ENCODE measurements at places on chromosomes 3 and 15. TPM values are rescaled to one million over a fixed set of nuclear protein-coding genes. Genes with fewer than 3 reads are reported as not detected.

DNA sequence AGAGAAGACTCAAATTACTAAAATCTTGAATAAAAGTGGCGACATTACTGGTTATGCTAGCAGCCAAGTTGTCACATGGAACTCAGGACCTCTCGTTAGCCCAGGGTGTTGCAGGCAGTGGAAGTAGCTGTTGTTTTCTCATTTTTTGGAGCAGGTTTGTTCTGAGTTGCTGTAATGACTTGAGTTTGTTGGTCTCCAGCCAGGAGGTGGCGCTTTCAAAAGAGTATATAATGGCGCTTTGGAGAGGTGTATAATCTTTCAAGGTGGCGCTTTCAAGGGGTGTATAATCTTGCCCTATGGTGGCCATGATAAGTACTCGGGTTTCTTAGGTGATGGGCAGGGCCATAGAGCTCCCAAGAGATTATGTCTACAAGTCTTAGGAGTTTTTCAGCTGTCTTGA lies 632.7 kb downstream of the NTRK3 start:
- H3K4me1 ChIP-seq, result no peaks in the 10 kb centered on the region
- no peaks in the 10 kb centered on the region for H3K36me3 ChIP-seq
- no peak for DNase-seq

GRCh38 chr3:48623851-48624547 lies 2.4 kb upstream of the TMEM89 start:
- peaks cover 8% of the 10 kb centered on the region for H3K4me1 ChIP-seq
- no peaks in the 10 kb centered on the region for H3K27me3 ChIP-seq
- peak overlapping the region; percentile 64 for H3K27ac ChIP-seq
- H3K36me3 ChIP-seq, result peaks cover 4% of the 10 kb centered on the region
- peak; percentile 31 for DNase-seq

- H3K27me3 ChIP-seq, result no peaks in the 10 kb centered on the region
- H3K27ac ChIP-seq, result no peak overlapping the region
- no peak overlapping the region for H3K4me3 ChIP-seq
- H3K4me1 ChIP-seq, result no peaks in the 10 kb centered on the region
- no peaks in the 10 kb centered on the region for H3K36me3 ChIP-seq
- no peak for DNase-seq
Observed at GRCh38 chr15:48603922-48604321, 41.6 kb downstream of the FBN1 start.

Gene ZIC1
- not detected for total RNA-seq

Gene APEH
- 108 TPM for total RNA-seq

DNA sequence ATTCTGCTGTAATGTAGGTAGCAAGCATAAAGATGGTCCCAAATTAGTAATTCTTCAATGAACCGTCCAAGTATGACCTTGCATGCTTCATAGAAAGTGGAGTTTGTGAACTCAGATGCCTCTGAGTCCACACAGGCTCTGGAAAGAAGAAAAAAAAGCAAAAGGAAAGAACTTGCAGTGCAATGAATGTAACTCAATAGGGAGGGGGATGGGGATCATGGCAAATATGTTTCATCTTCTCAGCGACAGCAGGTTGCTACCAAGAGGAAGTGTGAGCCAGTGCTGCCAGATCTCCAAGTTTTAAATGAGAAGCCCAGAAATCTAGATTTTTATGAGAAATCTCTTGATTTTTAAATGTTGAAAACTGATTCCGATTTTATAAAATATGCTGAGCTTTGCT lies 50.3 kb downstream of the IL20RB start:
- H3K4me1 ChIP-seq, result no peaks in the 10 kb centered on the region
- no peak for DNase-seq
- no peak overlapping the region for H3K27ac ChIP-seq
- H3K27me3 ChIP-seq, result no peaks in the 10 kb centered on the region
- H3K36me3 ChIP-seq, result no peaks in the 10 kb centered on the region

DNA sequence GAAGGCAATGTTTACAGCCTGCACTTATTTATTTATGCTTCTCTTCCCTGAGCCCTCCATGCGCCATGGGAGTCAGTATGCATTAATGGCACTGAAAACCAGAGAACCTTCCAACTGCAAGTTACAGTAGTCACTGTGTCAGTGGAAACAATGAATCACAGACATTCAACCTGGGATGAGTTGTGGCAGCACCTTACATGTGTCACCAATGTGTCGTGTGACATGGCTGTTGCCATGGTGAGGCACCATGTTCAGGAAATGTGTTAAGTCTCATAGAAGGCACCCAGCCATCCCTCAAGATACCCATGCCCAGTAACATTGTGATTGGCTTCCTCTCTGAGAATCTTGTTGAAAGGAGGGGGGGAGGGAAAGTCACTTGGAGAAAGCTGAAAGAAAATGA lies 105.0 kb downstream of the FOXP1 start:
- no peak overlapping the region for H3K4me3 ChIP-seq
- no peak overlapping the region for H3K27ac ChIP-seq
- DNase-seq, result no peak
- H3K27me3 ChIP-seq, result no peaks in the 10 kb centered on the region

Gene EXD1
- not detected for total RNA-seq

Gene PEX5L
- total RNA-seq, result not detected

GRCh38 chr3:190227064-190227463 lies 95.2 kb downstream of the CLDN1 start:
- H3K27ac ChIP-seq, result no peak overlapping the region
- no peaks in the 10 kb centered on the region for H3K27me3 ChIP-seq
- H3K4me1 ChIP-seq, result no peaks in the 10 kb centered on the region
- H3K4me3 ChIP-seq, result no peak overlapping the region
- DNase-seq, result no peak

Gene MED12L
- under 0.01 TPM for total RNA-seq

Gene GPR149
- total RNA-seq, result not detected

Gene C3orf49
- total RNA-seq, result not detected

DNA sequence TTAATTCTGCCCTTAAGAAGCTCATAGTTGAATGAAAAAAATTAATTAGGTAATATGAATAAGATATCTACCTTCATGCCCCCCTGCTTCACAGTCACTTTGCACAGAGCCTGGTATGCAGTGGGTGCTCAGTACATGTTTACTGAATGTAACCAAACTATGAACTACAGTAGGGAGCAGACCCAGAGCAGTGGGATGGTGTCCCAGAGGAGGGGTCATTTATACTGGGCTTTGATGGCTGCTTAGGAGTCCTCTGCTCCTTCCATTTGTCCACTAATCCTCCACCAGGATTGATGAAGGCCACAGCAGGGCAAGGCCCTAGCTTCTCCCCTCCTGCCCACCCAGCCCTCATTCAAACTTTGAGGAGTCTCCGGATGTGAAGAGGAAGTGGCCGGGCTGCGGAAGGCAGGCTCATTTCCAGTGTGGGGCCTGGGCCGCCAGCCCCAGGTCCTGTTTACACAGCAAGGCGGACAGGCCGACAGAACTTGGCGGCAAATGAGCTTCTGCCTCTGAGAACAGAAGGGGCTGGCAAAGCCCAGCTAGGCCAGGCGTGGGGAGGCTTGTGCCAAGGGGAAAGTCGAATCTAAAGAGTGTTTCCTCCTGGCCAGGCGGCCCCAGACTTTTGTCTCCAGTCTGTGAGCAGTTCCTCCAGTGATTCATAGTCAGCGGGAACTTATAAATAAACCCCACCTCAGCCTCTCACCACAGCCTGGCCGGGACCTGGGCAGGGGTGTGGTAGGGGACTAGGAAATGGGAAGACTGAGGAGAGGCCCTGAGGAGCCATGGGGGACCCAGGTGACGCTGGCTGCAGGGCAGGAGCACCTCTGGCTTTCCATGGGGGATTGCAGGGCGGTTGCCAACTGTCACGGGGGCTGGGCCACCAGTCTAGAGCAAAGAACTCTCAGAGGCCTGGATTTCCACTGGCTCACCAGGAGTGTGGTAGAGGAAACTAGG lies 51.6 kb upstream of the LCTL start:
- no peaks in the 10 kb centered on the region for H3K36me3 ChIP-seq
- H3K27me3 ChIP-seq, result peaks cover 6% of the 10 kb centered on the region
- H3K4me1 ChIP-seq, result peaks cover 44% of the 10 kb centered on the region
- peak; percentile 66 for DNase-seq

DNA sequence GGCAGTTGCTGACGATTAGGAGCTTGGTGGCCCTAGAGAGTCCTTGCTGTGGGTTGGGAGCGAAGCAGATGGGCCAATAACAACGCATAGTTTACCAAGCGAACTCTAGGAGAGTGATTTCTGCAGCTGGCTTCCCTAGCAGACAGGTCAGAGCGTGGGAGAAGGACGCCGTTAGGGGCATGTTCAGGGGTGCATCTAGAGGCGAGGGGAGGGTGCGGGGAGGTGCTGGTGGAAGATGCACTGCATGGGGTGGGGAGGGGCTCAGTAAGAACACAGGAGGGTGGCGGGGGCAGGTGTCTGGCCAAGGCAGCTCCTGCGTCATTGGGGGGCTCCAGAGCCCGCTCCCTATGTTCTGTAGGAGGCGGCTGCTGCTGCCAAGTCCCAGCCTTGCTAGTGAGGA lies 8.9 kb downstream of the APBA2 start:
- no peaks in the 10 kb centered on the region for H3K27me3 ChIP-seq
- no peak overlapping the region for H3K4me3 ChIP-seq

Gene SAMD7
- total RNA-seq, result not detected

DNA sequence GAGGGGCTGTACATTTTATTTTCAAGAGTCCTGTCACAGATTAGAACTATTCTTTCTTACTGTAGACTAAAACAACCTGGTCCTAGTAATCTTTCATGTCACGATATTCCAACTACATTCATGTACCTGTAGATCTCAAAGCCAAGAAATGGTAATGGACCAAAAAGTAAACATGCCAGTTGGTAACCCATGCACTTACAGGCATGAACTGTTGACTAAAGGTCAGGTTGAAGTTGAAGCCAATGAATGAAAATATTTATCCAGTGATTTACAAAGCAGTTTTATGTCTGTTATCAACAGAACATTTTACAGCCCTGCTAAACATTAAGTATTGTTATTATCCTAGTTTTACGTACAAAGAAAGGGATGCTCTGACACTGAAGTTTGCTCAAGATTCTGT lies 25.3 kb downstream of the LRRC57 start:
- peaks cover 19% of the 10 kb centered on the region for H3K36me3 ChIP-seq
- no peaks in the 10 kb centered on the region for H3K4me1 ChIP-seq
- no peaks in the 10 kb centered on the region for H3K27me3 ChIP-seq
- DNase-seq, result no peak
- H3K27ac ChIP-seq, result no peak overlapping the region

DNA sequence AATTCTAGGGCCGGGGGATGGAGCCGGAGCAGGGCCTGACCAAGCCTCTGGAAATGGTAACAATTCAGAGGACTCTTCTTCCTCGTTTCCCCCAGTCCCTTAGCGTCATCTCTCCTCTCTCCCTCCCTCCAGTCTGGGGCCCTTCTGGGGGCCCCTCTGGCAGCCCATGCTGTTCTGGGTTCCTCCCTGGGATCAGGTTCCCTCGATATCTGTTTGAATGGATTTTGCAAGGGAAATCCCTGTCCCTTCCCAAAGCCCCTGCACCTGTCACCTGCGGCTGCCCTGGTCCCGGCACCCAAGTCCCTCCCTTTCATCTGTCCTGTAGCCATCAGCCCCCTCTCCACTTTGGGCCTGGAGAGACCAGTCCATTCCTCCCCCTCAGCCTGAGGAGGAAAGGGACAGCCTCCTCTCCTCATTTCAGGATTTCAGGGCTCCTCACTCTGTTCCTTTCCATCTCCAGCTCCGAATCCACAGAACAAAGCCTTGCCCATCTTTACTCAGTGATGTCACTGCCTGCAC lies 1.7 kb upstream of the PLCB2 start:
- H3K27me3 ChIP-seq, result no peaks in the 10 kb centered on the region
- H3K27ac ChIP-seq, result no peak overlapping the region
- no peak for DNase-seq
- peaks cover 7% of the 10 kb centered on the region for H3K4me1 ChIP-seq

Gene MYL3
- 16.1 TPM for total RNA-seq

Gene PROS1
- total RNA-seq, result 16.7 TPM

GRCh38 chr3:55711646-55712045 lies 224.5 kb upstream of the WNT5A start:
- H3K36me3 ChIP-seq, result no peaks in the 10 kb centered on the region
- no peak for DNase-seq
- no peak overlapping the region for H3K27ac ChIP-seq
- no peaks in the 10 kb centered on the region for H3K4me1 ChIP-seq
- no peak overlapping the region for H3K4me3 ChIP-seq

GRCh38 chr3:192812743-192813383 lies 85.5 kb upstream of the FGF12 start:
- no peak overlapping the region for H3K27ac ChIP-seq
- no peaks in the 10 kb centered on the region for H3K27me3 ChIP-seq
- H3K36me3 ChIP-seq, result no peaks in the 10 kb centered on the region
- H3K4me1 ChIP-seq, result no peaks in the 10 kb centered on the region

DNA sequence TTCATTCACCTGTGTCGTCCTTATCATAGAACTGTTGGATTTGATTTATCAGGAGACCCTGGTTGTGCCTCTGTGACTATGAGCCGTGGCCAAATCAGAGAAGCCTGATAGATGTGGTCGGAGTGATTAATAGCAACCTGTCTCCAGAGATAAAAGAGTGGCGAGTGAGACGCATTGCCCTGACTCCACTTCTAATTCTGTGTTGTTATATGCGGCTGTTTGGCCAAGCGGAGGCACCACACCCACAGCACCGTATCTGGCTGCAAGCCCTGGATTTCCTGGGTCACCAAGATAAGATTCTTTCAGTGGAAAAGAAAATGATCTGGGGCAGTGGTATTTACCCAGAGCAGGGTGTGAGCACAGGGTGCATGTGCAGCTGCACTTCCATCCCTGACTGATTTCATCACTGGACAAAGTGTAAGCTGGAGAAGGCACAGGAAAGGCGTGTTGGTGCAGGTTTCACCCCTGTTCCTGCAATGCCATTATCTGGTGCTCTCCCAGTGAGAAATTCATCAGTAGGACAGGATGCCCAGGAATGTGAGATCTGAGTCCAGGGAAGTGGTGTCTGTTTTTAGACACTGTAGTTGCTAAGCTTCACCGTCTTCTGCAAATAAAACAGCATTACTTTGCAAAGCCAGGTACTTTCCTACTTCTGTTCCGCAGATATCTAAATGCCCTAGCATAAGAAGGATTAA lies 84.6 kb downstream of the CD47 start:
- DNase-seq, result peak; percentile 78
- H3K4me1 ChIP-seq, result peaks cover 11% of the 10 kb centered on the region
- H3K36me3 ChIP-seq, result no peaks in the 10 kb centered on the region

DNA sequence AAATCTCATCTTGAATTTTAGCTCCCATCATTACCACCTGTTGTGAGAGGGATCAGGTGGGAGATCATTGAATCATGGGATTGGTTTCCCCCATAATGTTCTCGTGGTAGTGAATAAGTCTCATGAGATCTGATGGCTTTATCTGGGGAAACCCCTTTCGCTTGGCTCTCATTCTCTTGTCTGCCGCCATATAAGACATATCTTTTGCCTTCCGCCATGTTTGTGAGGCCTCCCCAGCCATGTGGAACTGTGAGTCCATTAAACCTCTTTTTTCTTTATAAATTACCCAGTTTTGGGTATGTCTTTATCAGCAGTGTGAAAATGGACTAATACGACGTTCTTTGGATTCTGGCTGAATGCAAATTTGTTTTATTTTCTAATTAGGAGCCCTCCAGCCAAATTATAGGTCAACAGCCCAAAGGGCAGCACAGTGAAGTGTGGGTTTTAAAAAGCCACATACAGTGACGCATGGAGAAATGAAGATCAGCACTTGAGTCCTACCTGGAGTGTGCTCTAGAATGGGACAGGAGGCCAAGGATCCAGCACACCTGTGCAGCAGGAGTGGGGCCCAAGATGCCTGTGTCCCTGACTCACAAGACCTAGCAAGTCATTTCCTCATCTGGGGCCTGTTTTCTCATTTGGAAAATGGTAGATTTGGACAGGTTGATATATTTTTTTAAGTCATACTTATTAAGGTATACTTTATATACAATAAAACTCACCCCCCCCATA lies 89.6 kb downstream of the MB21D2 start:
- H3K36me3 ChIP-seq, result no peaks in the 10 kb centered on the region
- H3K27me3 ChIP-seq, result no peaks in the 10 kb centered on the region
- H3K4me3 ChIP-seq, result no peak overlapping the region
- peaks cover 5% of the 10 kb centered on the region for H3K4me1 ChIP-seq
- no peak for DNase-seq
- H3K27ac ChIP-seq, result no peak overlapping the region
